Pancreas (tissue), 10 donors: ENCODE measurements at places on chromosomes 2 and 18. TPM values are rescaled to one million over a fixed set of nuclear protein-coding genes. Genes with fewer than 3 reads are reported as not detected.

- no peak for DNase-seq
Observed at GRCh38 chr2:45707006-45707405, 55.5 kb downstream of the PRKCE start.

DNA sequence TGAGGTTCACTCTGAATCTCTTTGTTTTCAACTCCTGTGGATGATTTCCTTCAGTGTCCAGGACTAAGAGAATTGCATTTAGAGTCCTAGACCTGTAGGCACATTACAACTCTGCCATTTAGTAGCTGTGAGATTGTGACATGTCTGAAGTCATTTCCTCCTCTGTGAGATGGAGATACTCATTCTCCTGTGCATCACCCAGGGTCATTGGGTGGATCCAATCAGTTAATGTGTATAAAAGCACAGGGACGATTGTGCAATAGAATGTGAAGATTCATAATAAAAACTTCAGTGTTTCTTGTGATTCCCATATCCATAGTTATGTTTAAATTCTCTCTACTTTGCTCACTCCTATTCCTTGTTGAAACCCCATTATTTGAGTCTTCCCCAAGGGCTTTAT is 113.6 kb downstream of the DIS3L2 start:
- no peak for DNase-seq

GRCh38 chr18:41906528-41907146 is 48.4 kb upstream of the PIK3C3 start:
- DNase-seq: no peak

DNA sequence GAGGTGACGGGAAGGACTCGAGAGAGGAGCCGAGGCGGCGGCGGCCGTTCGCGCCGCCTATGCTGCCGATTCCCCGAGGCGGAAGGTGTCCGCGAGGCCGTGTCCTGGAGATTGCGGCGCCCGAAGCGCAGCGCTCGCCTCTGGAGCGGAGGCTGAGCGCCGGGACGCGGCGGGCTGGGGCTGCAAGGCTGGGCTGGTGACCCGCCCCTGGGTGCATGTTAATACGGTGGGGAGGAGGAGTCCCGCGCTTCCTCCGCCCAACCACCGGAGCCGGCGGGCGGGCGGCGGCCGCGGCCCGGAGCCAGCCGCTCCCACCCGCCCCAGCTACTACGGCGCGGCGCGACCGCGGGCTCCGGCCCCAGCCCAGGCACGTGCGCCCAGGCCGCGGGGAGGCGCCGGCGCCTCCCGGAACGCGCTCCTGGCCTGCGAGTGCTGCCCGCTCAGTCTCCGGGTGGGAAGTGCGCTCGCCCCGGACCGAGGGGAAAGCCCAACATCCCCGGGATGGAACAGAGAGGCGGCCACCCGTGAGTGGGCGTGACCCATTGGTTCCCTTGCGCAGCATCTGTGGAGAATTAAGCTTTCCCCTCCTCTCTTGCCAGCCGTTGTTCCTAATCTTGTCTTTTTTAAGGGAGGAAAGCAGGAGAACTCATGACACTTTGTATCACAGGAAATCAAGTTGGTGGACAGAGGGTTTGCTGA is at the start of gene DLGAP1:
DLGAP1 (minus strand) TSS at position 195 of the 699 bp plus-strand sequence.
- DNase-seq: peak; percentile 68

POTEJ gene
- total RNA-seq: not detected

SYT4 gene
- total RNA-seq: 2.6 TPM
